ENCODE measurements at places on chromosomes 16 and 17.

GRCh38 chr17:66676421-66676820 lies 158.5 kb upstream of the CACNG5 start:
- no peak for DNase-seq

- no peak for DNase-seq
These were observed 84.7 kb downstream of the SLC5A11 start for GRCh38 chr16:24930440-24930839.

DNA sequence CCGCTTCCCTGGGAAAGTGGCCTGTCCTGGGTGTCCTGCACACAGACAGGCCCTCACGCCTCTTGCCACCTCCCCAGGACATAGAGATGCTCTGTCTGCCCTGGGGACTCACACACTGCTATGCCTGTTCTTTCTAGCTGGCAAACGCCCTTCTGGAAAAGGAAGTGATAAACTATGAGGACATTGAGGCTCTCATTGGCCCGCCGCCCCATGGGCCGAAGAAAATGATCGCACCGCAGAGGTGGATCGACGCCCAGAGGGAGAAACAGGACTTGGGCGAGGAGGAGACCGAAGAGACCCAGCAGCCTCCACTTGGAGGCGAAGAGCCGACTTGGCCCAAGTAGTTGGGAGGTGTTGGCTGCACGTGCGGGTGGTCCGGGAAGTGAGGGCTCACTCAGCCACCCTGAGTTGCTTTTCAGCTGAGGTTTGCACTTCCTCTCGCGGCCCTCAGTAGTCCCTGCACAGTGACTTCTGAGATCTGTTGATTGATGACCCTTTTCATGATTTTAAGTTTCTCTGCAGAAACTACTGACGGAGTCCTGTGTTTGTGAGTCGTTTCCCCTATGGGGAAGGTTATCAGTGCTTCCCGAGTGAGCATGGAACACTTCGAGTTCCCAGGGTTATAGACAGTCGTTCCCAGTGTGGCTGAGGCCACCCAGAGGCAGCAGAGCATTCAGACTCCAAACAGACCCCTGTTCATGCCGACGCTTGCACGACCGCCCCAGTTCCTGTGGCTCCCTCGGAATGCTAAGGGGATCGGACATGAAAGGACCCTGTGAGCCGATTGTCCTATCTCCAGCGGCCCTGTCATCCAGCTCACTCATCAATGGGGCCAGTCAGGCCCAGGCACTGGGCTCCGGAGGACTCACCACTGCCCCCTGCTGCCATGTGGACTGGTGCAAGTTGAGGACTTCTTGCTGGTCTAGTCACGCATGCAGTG lies 3.5 kb upstream of the RPL13 start:
- peak; percentile 47 for DNase-seq

GRCh38 chr17:1150863-1151600 lies 28.7 kb downstream of the ABR start:
- DNase-seq: no peak

GRCh38 chr17:38451030-38451839 lies 23.0 kb downstream of the ARHGAP23 start:
- DNase-seq: peak; percentile 68

GRCh38 chr17:862582-862981 lies 80.4 kb downstream of the MRM3 start:
- no peak for DNase-seq

- DNase-seq: no peak
These were observed 22.5 kb downstream of the NPRL3 start for GRCh38 chr16:116015-116414.

DNA sequence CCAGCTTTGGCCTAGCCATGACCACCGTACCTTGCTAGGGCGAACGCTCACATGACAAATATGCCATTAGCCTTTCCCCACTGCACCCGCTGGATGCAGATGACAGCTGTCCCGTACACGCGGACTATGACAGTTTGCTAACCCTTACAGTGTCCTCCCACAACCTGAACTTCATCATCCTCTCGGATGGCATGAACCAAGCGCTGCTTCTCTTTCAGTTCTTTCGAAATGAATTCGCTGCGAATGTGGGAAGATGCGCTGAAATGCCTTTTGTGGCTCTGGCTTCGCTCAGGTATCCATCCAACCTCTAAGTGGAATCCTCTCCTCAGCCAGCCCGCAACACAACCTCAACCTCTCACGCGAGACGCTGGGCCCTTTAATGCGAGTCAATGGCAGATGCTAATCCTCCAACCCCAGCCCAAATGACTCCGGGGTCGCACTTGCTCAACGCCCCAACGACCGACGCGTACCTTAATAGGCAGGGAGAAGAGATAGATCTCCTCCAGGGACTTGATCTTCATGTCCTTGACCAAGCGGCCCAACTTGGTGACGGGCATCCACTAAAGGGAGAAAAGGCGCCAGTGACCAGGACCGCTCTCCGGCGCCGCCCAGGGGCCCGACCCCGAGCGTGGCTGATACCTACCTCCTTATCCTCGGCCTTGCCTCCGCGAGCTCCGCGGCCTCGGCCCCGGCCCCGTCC lies 670 bp downstream of the RPS2 start:
- no peak for DNase-seq

DNA sequence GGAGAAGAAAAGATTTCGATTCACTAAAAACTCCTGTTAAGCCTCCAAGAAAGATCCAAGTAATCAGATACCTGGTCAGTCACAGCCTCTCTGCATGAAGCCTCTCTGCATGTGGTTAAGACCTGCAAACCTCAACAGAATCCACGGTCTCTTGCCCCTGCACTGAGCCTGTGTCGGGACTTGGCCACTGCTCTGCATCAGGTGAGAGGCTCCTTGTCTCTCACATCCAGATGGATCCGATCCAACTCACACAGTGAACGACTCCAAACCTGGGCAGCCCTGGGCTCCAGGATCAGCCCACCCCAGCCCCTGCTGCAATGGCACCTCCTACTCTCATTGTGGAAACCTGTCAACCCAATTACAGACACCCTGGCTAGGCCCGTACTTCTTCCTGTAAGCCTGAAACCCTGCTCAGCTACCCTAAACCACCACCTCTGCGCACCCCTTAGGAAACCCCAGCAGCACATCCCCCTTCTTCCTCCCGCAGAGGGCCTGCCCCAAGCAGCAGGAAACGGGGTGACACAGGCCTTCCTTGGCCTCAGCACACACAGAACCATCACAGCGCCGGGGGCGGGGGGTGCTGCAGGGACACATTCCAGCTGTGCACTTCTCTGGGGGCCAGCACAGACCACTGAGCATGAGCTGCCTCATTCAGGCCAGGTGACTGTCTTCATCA lies 129.5 kb downstream of the ANKRD11 start:
- DNase-seq: no peak

GRCh38 chr16:9854675-9855074 lies 327.6 kb downstream of the GRIN2A start:
- no peak for DNase-seq

- no peak for DNase-seq
These were observed 206.9 kb upstream of the CACNG5 start for GRCh38 chr17:66627985-66628384.

DNA sequence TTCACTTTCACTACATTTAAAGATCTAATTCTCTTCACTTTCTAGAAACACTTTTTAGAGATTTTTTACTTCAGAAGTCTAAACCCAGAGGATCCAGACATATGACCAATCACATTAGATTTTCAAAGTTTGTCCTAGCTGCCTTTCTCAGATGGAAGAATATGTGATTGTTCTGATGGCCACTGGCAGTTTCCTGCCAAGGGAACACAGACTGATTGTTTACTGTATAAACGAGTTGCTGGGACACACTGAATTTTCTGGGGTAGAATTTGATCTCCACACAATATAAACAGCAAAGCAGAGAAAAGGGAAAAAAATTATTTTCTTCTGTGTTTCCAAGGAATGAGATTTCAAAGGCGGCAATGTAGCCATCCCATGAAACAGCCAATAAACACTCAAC lies 480.0 kb downstream of the TOX3 start:
- DNase-seq: no peak

GRCh38 chr16:77589071-77589765 lies 133.1 kb upstream of the NUDT7 start:
- DNase-seq: no peak

DNA sequence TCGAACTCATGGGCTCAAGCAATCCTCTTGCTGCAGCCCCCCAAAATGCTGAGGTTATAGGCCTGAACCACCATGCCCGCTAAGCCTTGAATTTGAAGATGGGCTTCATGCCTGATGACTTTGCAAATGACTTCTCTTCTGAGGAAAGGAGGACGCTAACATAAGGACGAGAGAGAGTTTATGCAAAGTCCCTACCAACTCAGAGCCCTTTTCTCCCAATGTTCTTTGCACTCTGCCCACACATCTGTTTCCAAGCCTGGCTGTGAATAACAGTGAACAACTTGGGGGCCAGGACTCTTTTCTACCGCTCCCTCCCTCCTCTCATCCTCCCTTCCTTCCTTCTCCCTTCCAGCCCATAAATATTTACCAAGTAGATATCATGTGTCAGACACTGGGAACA lies 8.5 kb upstream of the NPIPB2 start:
- no peak for DNase-seq

DNA sequence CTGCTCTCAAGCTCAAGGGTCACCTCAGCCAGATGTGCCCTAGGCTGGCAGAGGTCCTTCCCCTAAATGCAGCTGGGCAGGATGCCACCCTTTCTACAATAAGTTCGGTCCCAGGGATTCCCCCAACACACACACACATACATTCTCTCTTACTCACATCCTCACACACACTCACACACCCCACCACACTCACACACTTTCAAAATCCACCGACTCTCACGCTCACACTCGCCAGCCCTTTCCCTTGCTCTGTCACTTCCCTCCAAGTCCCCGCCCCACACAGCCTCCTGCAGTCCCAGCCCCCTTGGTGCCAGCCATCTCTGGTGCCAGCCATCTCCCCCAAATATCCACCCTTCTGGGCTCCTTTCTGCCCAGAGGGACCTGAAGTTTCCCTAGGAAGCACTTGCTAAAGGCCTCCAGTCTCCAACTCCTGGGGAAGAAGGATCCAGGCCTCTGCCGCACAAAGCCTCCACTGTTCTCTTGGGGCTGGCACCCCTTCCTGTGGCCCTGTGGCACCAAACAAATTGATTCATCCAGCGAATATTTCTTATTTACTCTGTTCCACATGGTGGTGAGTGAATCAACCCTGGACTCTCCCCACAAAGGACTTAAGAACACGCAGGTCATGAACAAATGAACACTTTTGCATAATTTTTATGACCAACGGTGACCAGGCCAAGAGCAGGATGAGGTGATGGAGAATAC lies 3.8 kb upstream of the USP36 start:
- no peak for DNase-seq

DNA sequence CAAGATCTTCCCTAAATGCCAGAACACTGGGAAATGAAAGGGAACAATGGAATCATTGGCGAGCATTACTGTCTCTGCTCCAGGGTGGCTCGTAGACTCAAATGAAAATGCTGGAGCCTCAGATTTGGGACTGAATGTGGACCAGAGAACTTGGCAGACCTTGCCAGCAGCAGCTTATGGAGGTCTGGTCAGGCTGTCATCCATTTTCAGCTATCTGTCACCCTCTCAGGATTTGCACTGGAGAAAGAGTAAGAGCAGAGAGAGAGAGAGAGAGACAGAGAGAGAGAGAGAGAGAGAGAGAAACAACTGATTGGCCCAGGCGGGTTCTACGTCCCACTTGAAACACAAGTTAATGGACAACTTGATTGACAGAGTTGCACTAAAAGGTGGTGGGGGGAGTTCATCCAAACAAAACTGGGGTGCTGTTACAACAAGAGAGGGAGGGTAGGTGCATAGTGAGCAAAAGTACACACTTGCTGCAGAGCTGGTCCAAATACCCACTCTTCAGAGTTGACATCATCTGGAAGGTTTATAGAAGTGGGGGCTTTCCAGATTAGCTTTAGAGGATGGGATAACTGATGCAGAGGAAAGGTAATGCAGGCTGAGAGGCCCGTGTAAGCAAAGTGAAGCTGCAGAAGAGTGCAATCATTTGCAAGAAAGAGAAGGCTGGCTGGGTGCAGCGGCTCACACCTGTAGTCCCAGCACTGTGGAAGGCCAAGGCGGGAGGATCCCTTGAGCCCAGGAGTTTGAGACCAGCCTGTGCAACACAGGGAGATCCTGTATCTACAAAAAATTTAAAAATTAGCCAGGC lies 16.5 kb upstream of the NSMCE1 start:
- no peak for DNase-seq

- no peak for DNase-seq
These were observed 16.2 kb upstream of the HAS3 start for GRCh38 chr16:69089091-69089910.

DNA sequence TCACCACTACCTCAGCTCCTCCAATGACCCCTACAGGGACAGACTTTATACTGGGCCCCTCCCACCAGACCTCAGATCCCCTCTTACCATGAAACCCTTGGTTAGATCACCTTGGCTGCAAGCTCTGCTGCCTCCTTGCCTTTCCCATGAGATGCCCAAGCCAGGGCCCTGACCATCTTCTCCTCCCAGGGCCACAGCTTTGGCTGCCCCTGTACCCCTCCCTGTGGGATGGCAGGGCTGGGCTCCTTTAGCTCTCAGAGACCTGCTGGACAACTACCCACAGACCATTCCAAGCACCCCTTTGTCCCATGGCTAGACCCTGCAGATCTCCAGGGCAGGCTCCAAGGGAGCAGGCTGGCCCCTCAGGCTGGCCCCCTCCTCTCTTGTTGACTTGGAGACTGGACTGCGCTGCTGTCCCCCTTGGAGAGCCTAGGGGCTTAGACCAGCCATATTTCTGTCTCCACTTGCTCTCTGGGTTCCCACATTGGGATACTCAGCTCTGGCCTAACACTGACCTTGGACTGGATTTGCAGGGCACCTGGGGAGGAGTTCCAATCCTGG lies 1692.7 kb downstream of the TP53TG3F start:
- no peak for DNase-seq

GRCh38 chr17:45960311-45960710 lies 38.7 kb upstream of the STH start:
- DNase-seq: no peak

- DNase-seq: no peak
These were observed 12.2 kb downstream of the ADAP2 start for GRCh38 chr17:30933966-30934365.

DNA sequence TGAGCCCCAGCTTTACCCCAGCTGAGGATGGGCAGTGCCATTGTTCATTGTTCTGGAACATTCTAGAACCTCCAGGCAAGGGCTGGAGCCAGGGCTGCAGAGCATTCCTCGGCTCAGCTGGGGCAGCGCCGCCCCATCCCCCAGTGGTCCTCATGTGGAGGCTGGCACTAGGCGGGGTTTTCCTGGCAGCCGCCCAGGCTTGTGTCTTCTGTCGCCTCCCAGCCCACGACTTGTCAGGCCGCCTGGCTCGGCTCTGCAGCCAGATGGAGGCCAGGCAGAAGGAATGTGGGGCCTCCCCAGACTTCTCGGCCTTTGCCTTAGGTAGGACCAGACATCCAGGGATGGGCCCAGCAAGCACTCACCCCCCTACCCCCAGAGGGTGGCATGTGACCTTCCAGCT lies at the start of gene TMEM95:
Gene TMEM95, plus strand, starts transcription at position 104 of the 400 bp plus-strand sequence. Its CDS starts 49 bp downstream, at position 153.
- DNase-seq: no peak
